Skin of body (tissue), 3 donors: ENCODE measurements at places on chromosomes 4 and X.
A peak's percentile ranks its signal among the peaks of the same experiment; 100 is the strongest.

GRCh38 chr4:186943411-186943810, 219.8 kb upstream of the FAT1 start:
- no peak for DNase-seq

GRCh38 chr4:186725469-186726425, 2.1 kb upstream of the FAT1 start:
- peak; percentile 77 for DNase-seq

GRCh38 chr4:152325831-152326230, 210.1 kb downstream of the FBXW7 start:
- no peak for DNase-seq

- DNase-seq: no peak
Measured at GRCh38 chrX:117711782-117712181, 404.8 kb downstream of the KLHL13 start.

DNA sequence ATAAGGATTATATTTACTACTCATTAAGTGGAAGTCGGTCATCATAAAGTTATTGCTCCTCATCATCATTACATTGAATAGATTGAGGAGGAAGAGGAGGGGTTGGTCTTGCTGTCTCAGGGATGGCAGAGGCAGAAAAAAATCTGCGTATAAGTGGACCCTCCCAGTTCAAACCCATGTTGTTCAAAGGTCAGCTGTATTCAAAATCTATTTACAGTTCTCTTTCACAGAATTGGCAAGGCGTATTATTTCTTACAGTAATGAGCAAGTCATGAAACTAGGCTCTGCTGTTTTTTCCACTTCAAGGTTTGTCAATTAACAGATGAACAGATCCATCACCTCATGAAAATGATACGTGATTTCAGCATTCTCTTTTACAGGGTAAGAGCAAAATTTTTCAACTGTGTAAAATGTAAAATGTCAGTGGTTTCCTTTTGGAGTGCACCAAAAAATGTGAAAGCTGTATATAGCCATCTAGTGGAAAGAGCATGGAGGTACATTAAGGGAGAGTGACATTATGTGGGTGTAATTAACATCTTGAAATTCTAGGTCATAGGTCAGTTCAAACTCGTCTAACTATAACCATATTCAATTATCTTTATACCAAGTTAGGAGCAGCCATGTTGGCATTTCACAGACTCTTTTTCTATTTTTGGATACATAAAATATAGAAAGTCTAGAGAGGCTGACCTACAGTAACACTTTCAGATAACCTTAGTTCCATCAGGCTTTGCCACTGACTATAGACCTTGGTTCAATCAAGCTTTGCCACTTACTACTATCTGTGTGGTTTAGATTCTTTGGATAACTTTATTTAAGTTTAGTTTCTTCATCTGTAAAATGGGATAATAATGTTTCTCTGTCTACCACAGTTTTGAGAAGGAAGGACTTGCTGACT, 30.1 kb downstream of the NEIL3 start:
- DNase-seq: peak; percentile 24

DNA sequence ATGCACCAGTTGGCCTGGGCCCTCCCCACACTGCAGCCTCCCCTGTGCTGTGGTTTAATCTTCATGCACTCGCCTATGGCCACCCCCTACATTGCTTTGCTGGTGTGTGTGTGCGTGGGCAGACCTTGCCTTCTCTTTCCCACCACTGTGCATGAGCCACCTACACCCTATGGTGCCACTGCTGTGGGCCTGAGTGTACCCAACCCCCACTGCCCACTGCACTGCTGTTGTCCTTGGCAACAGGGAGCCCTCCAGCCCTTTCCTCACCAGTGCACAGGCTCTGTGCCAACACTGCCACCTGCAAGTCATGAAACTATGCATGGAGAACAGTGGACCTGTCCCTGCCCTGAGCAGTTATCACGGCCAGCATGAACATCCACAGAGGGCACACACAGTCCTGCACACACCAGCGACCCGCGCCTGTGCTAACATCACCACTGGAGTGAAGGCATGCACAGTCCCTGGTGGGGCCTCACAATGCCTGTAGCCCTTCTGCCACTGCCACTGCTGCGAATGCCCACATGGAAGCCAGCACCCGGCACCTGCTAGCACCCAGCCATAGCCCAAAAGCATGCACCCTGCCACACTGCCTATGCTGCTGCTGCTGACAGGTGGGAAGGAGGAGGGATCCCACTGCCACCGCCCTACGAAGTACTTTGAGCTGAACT, 237.8 kb upstream of the ARSJ start:
- DNase-seq: no peak

DNA sequence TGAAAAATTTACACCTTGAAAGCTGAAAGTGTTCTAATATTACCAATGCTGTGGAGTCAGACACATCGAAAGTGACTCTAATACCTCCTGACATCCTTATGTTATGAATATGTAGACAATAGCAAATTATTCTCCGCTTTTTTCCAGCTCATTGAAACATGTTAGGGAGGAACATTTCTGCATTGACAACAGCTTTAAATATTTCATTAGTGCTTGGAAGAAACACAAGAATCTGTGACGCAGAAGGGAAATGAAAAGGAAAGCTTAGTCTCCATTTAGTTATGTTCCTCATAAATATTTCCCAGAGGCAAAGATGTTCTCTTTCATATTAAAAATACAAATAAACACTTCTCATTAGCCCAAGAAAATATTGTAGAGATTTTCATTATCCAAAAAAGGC, 55.8 kb upstream of the CD99 start:
- DNase-seq: no peak

DNA sequence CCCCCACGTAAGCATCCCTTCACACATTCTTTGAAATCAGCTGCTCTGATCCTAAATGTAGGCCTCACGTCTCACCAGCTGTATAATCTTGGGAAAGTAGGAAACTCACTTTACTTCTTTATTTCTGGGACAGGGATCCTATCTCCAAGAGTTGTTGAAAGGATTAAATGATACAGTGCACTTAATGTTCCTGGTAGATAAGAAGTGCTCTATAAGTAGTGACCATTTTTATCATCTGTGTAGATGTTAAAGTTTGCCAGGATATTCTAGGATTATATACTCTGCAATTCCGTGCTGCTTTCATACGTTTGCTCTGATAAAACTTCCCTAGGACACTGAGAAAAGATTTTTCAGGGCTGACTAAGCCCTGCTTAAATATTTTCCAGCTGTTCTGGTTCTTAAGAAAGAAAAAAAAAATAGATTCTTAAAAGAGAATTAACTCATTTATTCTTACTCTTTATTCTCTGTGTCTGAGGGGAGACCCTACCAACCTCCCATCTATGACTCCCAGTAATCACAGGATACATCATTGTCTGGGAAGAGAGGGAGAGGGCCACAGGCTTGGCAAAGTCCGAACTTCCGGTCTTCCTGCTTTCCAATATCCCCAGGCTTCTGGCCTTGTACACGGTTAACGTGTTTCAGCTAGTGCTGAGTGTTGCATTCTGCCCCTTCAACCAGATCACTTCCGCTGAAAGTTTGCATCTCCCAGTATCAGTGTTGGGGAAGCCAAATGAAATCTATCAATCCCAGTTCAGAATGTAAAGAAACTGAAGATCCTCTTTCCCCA, 269.2 kb downstream of the TRIML1 start:
- peak; percentile 2 for DNase-seq

DNA sequence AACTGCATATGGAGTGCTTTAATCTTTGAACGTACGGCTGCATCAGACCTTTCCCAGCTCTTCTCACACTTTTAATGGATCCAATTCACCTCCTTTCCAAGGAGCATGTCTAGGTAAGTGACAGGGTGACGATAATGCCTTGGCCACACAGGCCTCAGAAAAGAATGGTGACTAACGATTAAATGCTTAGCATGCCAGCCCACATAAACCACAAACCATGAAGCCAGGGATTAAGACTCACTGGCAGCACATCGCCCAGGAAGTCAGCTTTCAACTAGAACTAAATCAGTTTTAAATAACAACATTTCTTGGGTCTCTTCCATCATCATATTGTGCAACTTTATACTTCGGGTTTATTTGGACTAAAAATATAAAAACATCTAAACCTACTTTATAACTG, 28.7 kb downstream of the INPP4B start:
- peak; percentile 32 for DNase-seq

DNA sequence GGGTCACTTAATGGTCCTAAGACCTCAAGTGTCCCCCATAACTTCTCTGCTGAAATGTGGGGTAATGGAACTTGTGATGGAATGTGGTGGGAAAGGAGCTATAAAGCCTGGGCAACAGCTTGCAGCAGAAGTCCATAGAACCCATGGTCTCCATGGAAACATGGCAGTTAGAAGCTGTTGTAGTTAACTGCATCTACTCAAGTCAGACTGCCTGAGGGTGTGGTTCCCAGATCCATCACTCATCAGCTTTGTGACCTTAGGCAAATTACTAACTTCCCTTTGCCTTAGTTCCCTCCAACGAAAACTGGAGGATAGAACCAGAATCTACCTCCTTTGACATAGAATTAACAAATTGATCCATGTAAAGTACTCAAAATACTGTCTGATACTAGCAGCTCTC, 113.0 kb downstream of the SPATA18 start:
- no peak for DNase-seq

- no peak for DNase-seq
Measured at GRCh38 chr4:11857881-11858280, 429.2 kb upstream of the HS3ST1 start.

- DNase-seq: no peak
Measured at GRCh38 chr4:134935320-134935719, 733.7 kb upstream of the PABPC4L start.

- DNase-seq: no peak
Measured at GRCh38 chr4:24330573-24330972, 253.8 kb downstream of the DHX15 start.

DNA sequence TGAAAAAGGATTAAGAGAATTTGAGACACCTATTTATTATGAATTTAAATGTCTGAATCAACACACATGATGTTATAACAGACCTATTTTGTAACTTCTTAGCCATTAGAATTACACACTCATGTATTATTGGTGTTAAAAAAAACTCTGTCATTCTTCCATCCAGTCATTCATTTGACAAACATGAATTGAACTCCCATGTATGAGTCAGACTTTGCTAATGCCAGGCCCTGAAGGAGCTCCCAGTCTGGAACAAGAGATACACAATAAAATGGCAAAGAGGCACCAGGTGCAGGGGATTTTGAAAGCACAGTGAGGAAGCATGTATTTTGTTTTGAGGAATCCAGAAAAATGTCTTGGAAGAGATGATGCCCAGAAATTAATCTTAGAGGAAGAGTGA, 87.7 kb upstream of the EFHC2 start:
- DNase-seq: no peak

DNA sequence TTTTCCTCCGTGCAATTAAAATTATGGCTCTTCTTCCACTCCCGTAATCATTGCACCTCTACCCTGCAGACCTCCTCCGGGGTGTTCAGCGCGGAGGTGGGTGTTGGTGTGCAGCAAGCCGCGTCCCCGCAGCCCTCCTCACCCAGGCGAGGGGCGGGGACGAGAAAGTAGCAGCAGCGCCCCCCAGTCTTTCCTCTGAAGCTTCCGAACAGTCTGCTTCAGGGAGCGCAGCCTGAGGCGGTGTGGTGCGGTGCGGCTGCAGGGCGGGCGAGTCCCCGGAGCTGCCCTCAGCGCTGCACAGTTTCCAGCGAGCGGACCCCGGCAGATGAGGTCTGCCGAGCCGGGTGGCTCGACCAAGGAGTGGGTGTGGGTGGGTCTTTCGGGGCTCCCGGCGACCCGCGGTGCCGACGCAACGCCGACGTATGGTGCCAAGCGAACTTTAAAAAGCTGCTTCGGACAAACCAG, at the start of gene FRAS1:
FRAS1 (plus strand) TSS at position 189 of the 465 bp plus-strand sequence. CDS start 687 bp downstream, outside the sequence.
- peak; percentile 34 for DNase-seq

- DNase-seq: no peak
Measured at GRCh38 chrX:42857766-42858165, 79.8 kb upstream of the PPP1R2C start.

GRCh38 chr4:73662709-73663546, 42.7 kb upstream of the RASSF6 start:
- peak; percentile 16 for DNase-seq

- DNase-seq: no peak
Measured at GRCh38 chr4:10655968-10656367, 28.6 kb downstream of the CLNK start.

GRCh38 chr4:87559090-87559837, 30.1 kb upstream of the SPARCL1 start:
- no peak for DNase-seq

- no peak for DNase-seq
Measured at GRCh38 chr4:8218371-8219031, 19.4 kb downstream of the SH3TC1 start.

DNA sequence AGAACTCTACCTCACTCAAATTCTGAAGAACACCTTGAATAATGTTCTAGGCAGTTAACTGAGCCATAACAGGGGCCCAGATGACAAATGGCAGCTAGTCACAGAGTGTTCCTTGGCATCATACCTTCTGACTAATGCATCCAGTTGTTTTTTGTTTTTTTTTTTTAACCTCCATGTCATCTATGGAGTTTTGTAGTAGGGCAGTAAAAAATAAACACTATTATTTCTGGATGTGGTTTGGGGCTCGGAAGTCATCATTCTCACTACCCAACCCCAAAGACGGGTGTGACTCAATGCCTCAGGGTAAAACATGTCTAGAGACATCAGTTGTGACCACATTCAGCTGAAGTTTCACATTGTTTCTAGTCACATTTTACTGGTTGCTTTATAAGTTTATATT, 31.2 kb upstream of the MCF2 start:
- no peak for DNase-seq

- DNase-seq: peak; percentile 2
Measured at GRCh38 chrX:1546691-1547251, 9.8 kb upstream of the P2RY8 start.

GRCh38 chrX:16771483-16772398, 14.5 kb upstream of the TXLNG start:
- no peak for DNase-seq

DNA sequence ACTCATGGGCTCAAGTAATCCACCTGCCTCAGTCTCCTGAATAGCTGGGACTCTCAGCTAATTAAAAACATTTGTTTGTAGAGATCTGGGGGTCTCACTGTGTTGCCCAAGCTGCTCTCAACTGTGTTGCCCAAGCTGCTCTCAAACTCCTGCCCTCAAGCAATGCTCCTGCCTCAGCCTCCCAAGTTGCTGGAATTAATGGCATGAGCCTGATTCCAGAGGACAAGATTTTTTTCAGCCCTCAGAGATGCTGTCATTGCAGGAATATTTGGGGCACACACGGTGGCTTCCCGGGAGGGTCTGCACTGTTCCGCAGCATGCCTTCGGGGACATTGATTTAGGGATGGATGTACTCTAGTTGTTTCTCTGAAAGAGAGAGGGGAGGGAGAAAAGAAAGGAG, 49.7 kb downstream of the STK32B start:
- DNase-seq: no peak

GRCh38 chr4:6487466-6487865, 15.1 kb upstream of the PPP2R2C start:
- no peak for DNase-seq

DNA sequence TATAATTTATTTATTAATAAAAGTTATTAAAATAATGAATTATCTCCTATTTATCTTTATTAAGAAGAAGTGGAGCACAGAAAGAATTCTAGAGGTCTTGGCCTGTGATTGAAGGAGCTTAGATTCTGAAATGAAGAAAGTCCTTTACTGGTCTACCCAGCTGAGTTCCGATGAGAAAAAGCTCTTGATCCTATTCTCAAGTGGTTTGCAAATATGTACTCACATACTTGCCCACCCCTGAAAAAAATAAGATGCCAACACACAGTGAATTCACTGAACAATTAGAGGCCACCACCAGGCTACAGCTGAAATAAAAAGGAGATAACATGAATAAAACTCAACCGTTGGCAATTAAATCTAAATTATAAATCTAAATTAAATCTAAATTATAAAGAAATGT, 253.4 kb downstream of the MAPK10 start:
- DNase-seq: no peak

GRCh38 chr4:13544606-13545393, 492 bp upstream of the NKX3-2 start:
- peak; percentile 36 for DNase-seq
